ENCODE measurements at places on chromosomes 16 and 17.
A peak's percentile ranks its signal among the peaks of the same experiment; 100 is the strongest.

DNA sequence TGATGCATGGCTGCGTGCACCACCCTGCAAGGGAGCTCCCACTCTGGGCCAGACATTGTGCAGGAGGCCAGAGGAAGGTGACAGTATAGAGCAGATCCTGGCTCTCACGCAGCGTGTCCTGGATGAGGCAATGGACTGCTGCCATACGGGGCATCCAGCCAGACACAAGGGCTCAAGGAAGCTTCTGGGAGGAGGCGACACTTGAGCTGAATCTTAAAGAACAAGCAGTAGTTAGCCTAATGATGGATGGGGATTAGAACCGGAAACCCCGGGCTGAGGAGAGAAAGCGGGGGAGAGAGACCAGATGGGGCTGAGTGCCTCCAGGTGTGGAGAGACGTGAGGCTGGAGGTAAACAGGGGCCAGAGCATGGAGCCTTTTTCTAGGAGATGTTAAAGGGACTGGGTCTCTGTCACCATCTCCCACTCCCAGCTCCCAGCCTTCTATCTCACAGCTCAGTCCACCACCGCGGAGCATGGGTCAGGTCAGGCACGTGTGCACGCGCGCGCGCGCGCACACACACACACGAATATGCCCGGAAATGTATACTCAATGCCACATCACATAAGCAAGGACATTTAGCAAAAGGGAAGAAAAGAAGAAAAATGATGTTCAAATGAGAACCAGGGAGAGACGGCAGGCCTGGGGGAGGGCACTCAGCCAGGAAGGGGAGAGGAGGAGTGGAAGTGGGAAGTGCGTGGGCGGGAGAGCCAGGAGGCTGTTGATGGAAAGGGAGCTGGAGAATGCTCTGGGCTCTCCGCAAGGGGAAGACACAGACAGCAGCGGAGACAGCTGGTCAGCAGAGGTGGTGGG is 46.3 kb downstream of the CCDC42 start:
- DNase-seq, result no peak

DNA sequence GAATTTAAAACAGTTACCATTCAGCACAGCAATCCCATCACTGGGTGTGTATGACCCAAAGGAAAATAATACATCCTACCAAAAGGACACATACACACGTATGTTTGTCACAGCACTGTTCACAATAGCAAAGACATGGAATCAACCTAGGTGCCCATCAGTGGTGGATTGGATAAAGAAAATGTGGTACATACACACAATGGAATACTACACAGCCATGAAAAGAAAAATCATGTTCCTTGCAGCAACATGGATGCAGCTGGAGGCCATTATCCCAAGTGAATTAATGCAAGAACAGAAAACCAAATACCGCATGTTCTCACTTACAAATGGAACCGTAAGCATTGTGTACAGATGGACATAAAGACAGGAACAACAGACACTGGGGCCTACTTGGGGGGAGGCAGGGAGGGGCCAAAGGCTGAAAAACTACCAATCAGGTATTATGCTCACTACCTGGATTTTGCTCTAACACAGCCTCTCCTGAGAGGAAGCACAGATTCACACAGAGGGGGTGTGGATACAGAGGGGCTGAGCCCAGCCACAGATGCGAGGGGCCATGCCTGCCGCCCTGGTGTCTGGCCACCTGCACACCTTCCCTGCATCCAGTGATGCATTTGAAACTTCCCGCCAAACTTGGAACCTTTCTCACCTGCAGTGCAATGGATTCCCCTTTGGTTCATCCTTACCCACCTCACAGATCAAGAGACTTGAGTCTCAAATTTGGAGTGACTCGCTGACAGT is 55.9 kb downstream of the USP22 start:
- DNase-seq, result no peak

DNA sequence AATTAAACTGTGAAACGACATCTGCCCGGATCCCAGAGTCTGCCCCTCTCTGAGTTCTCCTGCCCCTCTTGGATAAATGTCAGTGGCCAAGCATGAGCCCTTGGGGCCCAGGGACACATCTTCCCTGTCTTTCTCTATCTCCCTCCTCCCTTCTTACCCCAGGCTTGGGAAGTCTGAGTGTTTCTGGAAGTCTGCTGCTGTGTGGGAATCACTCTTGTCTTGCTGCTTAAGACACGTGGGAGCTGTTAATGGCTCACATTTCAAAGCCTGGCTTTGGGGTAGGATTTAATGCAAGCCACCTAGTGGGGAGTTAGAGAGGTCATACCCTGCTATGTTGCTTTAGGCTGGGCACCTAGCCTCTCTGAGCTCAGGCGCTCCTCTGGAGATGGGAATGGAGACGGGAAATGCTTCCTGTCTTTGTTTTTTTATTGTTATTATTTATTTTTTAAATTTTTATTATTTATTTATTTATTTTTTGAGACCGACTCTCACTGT is 218.5 kb upstream of the CIBAR2 start:
- DNase-seq, result peak; percentile 73

DNA sequence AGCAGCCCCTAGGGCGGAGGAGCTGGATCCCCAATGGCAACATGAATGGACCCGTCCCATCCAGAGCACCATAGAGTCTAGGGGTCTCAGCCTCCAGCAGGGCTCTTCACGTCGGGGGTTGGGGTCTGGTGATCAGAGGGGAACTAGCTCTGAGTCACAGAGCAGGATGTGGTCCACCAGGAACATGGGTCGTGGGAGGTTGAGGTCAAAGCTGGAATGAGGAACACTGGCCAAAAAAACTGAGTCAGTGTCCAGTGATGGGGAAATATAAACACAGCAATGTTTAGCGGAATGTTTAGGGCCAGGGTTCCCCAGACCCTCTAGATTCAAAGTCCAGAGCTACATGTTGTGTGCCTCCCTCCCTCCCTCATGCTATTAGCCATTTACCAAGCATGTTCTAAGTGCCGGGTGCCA is 79.1 kb upstream of the C16orf82 start:
- DNase-seq, result no peak

DNA sequence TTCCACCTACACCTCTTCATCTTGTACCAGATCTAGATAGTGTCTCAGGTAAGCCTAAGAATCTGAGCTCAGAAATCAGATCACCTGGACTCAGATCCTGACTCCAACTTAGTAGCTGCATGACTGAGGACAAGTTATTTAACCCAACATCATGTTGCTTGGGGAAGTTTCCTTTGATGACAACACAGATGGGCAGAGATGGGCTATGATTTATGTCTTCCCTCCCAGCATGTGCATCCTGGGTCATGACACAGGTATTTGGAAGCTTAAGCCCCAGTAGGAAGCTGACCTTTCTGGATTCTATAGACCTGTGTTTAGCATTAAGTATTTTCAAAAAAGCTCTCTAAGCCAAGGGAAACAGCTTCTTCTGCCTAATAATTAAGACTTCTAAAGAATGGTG is 12.4 kb upstream of the HEATR6 start:
- DNase-seq, result no peak

- DNase-seq, result no peak
Measured at GRCh38 chr16:51888016-51888415, 658.9 kb downstream of the TOX3 start.

DNA sequence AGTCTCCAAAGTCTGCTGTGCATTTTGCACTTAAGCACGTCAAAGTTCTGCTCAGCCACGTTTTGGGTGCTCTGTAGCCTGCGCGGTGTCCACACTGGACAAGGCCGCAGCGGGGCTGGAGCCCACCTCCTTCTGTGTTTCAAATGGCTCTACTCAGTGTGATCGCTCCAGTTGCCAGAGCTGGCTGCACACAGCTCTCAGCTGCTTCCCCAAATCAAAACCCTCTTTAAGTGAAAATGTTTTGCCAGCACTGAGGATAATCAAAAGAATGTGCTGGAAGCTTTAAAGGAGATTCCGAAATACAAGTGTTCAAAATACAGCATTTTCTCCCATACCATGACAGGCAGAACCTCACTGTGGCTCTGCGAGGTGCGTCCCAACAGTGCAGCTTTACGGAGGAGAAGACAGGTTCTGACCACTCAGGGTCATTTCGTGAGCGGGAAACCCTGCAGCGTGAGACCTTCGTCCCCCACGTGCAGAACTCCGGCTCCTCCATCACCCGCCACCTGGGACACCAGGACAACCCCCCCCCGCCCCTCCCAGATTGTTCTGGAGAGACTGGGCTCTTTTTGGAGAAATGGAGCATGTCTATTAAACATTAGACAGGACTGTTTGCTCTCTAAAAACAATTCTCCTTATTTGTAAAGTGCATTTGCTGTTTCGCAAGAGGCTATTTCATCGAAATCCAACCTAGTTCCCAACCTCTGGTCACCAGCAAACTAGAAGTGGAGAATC is 16.6 kb downstream of the TBC1D16 start:
- DNase-seq, result no peak

GRCh38 chr17:73482894-73483293 is 161.4 kb downstream of the SDK2 start:
- no peak for DNase-seq

DNA sequence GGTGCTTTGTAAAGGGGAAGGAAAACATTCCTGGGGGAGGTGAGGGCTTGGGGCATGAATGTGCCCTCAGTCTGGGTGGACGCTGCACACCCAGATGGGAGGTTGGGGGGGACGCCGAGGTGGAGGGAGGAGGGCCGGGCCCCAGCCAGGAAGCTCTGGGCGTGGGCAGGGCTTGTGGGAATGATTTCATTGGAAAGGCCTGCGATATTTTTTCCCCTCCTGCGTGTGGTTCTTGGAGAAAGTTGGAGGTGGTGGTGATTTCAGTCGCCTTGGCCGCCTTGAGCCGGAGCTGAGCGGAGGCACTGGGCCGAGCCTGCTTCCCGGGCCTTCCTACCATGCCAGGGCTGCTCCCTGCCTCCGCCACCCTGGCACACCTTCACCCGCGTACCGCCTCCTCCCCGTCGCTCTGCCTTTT is 26.4 kb upstream of the CLEC18A start:
- DNase-seq, result no peak

GRCh38 chr16:11743308-11744074 is 834 bp upstream of the TXNDC11 start:
- peak; percentile 32 for DNase-seq

GRCh38 chr17:3744014-3744413 is 20.3 kb downstream of the HASPIN start:
- DNase-seq, result no peak

DNA sequence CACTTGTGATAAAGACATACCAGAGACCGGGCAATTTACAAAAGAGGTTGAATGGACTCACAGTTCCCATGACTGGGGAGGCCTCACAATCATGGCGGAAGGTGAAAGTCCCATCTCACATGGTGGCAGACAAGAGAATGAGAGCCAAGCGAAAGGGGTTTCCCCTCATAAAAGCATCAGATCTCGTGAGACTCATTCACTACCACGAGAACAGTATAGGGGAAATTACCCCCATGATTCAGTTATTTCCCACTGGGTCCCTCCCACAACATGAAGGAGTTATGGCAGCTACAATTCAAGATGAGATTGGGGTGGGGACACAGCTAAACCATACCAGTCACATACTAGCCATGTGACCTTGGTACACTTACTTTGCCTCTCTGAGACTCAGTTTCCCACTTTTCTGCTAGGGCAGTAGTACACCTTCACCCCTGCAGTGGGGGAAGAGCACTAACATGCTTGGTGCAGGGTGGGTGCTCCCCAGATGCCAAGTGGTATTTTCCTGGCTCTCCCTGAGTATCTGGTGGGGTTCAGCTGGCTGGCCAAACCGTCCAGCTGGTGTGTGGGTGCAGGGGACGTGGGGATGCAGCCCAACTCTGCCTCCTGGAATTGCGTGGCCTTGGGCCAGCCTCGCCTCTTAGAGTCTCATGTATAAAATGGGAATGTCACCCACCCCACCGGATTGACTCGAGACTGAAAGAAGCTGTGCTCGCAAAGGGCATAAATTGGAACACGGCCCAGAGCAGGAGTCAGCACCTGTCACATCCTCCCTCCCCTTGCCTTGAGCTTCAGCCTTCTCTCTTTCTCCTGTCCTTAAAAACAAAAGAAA is 364.1 kb downstream of the CPPED1 start:
- peak; percentile 88 for DNase-seq

DNA sequence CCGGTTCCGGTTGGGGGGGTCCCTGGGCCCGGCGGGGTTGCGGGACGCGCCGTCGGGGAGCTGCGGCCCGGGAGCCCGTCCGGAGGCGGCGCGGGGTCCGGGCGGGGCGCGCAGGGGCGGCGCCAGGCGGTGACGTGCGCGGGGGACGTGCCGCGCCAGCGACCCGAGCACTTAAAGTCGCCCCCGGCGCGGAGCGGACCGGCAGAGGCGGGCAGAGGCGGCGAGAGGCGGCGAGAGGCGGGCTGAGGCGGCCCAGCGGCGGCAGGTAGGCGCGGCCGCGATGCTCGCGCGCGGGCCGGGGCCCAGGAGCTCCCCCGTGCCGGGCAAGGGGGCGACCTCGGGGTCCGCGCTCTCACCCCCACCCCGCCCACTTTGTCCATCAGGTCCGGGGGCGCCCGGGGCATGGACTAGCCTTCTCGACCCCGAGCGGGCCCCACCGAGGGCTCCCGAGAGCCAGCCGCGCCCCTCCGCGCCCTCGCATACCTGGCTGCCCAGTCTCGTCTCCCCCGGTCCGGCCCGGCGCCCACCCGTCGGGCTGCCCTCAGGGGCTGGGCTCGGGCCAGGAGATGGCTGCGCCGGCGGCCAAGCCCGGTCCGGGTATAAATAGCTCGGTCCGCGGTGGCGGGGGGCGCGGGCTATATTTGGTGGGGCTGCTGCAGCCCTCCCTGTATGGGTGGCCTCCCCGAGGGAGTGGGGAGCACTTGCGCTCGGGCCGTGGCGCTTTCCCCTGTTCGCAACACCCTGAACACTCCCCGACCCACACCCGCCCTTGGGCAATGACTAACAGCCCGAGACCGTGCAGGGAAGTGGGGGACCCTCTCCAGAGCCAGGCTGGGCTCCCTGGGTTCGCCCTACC is at the start of gene SLC16A3:
Gene SLC16A3, plus strand, starts transcription at position 201 of the 856 bp plus-strand sequence. CDS start 6,967 bp downstream, outside the sequence.
- DNase-seq, result no peak

GRCh38 chr16:70267516-70267915 is 15.8 kb upstream of the EXOSC6 start:
- DNase-seq, result peak; percentile 52

- no peak for DNase-seq
Measured at GRCh38 chr17:21209511-21210175, 4.3 kb downstream of the TMEM11 start.

- peak; percentile 55 for DNase-seq
Measured at GRCh38 chr17:58112970-58113631, 29.9 kb downstream of the DYNLL2 start.

DNA sequence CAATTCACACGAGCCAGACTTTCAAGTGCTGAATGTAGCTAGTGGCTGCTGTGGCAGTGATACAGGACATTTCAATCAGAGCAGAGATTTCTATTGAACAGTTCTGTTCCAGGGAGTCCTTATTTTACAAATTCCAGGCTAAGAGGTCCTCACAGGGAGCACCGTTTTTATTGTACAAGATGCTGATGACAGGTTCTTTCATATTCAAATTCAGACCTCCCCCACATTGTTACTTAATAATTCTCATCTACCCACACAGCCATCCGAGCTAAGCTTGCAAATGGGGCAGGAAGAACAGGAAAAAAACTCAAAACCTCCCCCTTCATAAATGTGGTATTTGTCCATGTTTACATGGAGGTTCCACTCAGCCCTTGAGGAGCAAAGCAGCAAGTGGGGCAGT is 9.8 kb downstream of the GABARAPL2 start:
- no peak for DNase-seq

GRCh38 chr17:10640475-10640874 is 16.6 kb downstream of the MYH3 start:
- DNase-seq, result no peak

GRCh38 chr17:11996722-11997146 is 541 bp downstream of the ZNF18 start:
- DNase-seq, result peak; percentile 24
